ENCODE measurements at places on chromosomes 5 and 9.

DNA sequence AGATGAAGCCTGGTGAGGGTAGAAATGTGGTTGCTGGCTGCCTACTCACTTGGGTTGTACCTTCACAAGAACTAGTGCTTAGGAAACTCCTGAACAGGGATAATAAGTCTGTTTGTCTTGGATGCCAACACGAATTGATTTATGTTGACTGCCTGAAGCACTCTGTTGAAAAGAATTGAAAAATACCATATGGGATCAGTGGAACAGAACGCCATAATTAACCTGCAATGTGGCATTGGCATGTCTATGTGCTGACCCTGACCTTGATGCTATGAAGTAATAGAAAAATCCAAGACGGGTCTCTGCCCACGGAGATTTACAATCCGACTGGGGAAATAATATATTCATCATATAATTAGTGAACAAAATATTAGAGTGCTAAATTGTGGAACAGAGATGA lies 10.5 kb downstream of the LIX1 start:
- DNase-seq = no peak

DNA sequence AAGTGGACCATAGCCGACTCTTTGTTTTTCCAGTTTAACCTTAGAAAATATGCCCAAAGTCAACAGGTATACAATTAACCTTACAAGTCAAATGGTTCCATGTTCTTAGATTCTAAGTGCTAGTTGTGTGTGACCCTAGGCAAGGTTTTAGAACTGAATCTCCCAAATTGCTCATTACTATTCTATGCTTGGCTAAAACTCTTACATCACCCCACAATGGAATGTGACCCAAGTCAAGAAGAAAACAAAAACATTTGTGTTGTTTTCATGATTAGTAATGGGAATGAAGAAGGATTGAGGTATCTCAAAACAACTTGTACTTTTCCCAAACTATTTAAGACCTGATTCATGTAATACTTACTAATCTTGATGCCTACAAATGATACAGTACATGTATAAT lies 159.2 kb downstream of the ARRDC3 start:
- no peak for DNase-seq

DNA sequence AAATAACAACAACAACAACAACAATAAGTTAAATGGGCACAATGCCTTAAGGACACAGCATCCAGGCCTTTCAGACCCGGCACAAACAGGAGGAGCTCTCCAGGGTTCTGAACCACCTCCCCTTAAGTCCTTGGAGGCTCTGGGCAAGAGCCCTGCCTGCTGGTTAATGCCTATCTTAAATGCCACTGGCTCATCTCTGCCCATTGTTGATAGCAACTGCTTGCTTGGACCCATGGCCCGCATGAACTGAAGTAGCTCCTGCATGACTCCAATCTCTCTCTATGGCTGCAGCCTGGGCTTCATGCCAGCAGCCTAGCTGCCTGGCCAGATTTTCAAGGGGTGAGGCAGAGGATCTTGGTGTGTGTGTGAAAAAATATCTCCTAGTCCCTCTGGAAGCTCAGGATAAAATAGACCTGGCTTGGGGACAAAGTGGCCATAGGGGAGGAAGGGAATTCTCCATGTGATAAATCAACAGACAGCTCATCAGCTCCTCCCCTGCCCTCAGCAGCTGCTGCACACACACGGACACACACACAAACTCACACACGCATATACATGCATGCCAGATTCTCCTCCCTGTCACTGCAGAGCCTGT lies 27.4 kb downstream of the FAM219A start:
- DNase-seq = peak; percentile 13

GRCh38 chr5:72046106-72046505 lies 61.2 kb upstream of the MAP1B start:
- no peak for DNase-seq

- peak; percentile 33 for DNase-seq
Measured at GRCh38 chr9:134778841-134779411, 101.7 kb upstream of the FCN2 start.

DNA sequence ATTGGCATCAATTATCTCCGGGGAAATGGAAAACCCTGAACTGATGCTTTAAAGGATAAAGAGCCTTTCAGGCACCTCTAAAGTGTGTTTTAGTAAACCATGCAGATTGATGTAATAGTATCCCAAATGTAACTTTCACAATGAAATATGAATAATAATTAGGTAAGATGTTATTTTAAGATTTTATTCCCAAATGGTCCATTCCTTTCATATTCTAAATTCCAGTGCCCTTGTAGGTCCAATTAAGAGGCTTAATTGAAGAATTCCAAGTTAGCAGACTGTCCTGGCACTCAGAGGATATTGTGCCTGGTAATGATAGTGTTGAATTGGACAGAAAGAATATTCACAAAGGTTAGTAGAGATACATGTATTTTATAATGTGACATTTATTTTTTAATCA lies 352.5 kb upstream of the NUDT12 start:
- no peak for DNase-seq

DNA sequence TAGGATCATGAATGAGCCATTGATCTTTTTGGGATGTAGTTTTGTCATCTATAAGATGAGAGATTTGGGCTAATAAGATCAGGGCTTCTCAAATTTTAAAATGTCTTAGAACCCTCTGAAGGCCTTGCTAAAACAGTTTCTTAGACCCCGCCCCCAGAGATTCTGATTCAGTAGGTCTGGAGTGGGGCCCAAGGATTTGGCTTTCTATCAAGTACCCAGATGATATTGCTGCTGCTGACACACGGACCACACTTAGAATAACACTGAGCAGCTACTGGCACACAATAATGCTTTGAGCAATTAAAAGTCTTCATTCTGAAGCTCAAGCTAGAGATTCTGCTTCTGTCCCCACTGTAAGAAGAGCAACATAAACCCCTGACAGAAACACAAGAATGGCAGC lies 216.7 kb downstream of the SMARCA2 start:
- DNase-seq = no peak

- DNase-seq = no peak
Measured at GRCh38 chr9:132571806-132572600, 10.4 kb upstream of the BARHL1 start.

DNA sequence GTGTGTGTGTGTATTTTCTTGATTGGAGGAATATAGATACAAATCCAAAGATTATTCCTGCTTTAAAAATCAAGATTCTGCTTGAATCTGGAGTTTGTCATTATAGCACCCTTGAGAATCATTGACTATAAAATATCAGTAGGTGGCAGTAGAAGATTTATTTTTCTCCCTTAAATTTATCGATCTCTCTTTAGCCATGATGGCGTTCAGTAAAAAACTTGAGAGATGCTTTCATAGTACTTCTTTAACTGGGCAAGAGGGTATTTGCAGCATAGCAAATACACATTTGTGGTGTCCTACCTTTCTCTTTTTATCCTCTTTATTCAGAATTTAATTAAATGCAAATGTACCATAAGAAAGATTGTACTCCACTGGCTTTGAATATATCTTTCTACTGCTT lies 307.7 kb downstream of the ADGRV1 start:
- peak; percentile 27 for DNase-seq

DNA sequence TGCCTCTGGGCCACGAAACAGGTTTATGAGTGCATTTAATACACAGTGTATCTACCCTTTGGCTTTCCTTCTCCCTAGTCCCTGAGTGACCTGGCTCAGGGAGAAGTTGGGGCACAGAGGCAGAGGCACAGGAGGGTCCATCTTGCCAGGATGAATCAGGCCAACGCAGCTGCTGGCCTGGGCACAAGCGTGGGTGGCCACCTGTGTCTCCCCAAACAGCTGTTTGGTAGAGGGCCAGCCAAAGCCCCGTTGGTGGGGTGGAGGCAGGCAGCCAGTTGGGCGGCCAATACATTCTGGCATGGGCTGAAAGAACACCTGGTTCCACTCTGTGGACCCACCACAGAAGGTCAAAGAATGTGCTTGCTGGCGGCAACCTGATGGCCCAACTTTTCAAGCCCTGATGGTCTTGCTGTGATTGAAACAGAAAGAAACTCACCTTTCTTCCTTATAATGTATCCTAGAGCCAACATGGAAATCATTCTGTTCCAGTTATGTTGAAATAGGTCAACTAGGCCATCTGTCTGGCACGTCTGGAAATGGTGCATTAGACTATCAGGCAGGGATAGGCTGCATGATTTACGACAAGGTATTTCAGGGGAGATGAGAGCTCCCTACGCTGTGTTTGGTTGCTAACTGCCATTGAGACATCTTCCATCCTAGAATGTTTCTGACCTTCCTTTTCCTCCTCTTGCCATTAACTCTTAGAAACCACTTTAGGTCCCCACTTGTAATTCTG lies 337.4 kb downstream of the ADAMTS6 start:
- no peak for DNase-seq

DNA sequence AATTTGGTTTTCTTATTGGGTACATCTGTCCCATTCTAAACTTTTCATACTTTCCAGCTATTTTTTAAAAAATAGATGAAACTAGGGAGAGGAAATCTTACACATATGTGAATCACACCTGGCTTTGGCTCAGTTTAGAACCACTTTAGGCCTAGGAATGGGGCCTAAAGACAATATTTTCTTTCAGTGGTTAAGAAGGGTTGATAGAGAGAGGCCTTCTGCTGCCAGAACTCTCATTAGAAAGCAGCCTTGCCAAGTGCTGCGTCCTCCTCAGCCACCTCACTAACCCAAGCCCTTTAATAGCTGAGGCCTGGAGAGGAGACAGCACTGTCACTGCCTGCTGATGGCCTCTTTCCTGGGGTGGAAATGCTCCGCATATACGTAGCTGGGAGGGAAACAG lies 167.5 kb downstream of the SAXO1 start:
- DNase-seq = no peak

GRCh38 chr5:116361171-116361967 lies 213.3 kb downstream of the SEMA6A start:
- no peak for DNase-seq

DNA sequence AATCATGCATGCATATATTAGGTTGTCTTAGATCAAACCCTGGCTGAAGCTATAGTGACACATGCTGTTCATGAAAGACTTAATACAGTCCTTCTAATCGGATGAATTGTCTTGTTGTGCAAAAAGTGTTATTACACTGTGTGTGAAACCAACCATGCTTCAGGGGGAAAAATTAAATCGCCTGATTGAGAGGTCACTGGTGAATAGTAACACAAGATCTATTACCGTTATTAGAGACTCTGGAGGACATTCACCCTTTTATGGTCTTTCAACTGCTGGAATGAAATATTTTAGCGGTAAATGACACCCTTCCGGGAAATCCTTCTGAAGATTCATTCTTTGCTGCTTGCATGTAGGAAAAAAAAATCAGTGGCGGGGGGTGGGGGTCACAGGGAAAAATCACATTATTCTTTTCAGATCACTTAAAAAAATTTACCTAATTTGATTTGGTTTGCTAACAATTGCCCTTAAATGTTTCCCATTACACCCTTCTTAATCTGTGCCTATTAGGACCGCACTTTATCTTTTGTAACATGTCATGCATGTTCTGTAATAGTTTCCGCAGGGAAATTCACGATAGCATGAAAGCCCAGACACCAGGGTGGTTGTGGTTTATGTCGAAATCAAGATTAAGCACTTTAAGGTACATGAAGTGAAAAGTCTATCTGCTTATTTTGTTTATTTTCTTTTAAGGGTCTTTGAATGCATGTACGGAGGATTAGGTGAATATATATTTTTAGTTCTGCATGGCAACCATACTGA lies 120.6 kb downstream of the FOCAD start:
- no peak for DNase-seq

- DNase-seq = no peak
Measured at GRCh38 chr5:97922776-97923175, 739.7 kb upstream of the RIOK2 start.

DNA sequence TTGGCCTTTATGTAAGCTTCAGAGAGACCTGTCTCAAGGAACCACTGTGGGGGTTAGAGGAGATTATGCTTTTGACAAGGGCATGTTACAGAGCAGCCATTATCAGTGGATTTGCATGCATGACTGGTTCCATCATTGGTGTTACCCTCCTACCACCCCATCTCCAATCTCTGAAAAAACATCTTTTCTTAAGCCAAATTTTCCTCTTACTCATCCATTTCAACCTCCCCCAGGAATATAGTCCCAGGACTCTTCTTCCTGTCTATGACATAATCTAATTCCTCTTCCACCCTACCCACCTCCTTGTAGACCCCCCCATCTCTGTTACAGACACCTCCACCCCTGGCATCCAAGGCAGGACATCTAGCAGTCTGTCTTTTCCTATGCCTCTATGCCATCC lies 33.1 kb upstream of the ADRB2 start:
- no peak for DNase-seq

DNA sequence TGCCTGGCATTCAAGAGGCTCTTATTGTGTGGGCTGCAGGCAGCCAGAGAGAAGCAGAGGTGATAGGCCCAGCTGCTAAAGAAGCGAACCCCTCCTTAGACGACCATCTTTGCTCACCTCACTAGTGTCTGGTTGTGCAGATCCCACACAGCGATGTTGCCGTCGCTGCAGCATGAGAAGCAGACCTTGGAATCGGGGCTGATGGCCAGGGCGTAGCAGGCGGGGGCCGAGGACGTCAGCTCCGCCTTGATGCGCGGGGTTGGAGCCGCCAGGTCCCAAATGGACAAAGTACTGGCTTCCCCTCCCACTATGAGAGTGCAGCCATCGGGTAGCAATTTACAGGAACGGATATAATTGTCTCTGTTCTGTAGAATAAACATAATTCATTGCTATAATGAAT lies 98.7 kb downstream of the TLE1 start:
- DNase-seq = no peak

- DNase-seq = no peak
Measured at GRCh38 chr9:14348373-14349145, 34.6 kb upstream of the NFIB start.

GRCh38 chr9:115396071-115396529 lies 278.1 kb upstream of the TNC start:
- no peak for DNase-seq

- no peak for DNase-seq
Measured at GRCh38 chr9:33318781-33319180, 28.5 kb downstream of the NFX1 start.

GRCh38 chr9:76810377-76810957 lies 46.2 kb downstream of the PCA3 start:
- peak; percentile 59 for DNase-seq

DNA sequence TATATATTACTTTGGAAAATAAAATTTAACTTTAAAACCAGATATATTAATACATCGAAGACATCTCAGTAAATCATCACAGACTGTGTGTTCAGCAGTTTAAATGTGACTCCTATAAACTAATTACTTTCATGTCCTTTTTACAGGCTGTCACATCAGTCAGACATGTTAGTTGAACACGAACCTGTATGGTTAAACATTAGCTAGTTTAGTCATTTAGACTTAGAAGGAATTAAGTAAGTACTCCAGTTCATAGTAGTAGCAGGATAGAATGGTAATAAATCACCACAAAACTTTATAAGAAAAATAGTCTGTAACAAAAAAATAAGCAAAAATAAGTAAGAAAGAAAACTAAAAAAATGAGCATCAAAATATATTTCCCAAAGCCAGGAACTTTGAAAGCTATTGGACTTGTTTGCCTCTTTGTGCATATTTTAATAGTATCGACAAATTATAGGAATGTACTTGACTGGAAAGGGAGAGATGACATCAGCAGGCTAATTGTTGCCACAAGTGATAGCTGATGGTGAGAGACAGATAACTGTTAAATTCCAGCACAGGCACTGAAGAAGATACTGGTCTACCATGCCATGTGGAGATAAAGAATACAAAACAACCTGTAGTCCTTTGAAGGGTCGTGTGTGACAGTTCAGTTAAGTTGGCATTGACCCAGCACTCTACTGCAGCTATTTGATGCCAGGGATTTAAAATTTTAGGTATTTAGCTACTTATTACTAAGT lies 83.9 kb downstream of the RIC1 start:
- no peak for DNase-seq

Data from HCT116 (cell line).